Peyer's patch (tissue), 4 donors: ENCODE measurements at places on chromosomes 5 and 9.

- no peak for DNase-seq
Measured at GRCh38 chr5:165723931-165724330, 2218.5 kb downstream of the MAT2B start.

DNA sequence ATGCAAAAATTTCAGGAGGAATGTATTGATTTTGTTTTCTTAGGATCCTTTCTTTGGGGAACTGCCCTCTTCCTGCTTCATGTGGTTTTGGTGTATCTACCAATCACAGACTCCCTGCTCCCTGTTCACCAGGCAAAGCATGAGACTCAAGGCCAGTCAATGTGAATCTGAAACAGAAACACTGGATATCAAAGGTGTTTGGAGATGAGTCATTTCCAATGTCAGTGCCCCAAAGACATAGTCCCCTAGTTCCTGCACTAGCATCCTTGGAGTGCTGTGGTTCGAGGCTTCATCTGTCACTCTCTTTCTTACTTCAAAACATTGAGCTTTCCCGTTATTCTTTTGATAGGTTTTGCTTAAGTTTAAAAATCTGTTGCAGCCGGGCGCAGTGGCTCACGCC lies 8.1 kb downstream of the PPP3R2 start:
- DNase-seq = no peak

DNA sequence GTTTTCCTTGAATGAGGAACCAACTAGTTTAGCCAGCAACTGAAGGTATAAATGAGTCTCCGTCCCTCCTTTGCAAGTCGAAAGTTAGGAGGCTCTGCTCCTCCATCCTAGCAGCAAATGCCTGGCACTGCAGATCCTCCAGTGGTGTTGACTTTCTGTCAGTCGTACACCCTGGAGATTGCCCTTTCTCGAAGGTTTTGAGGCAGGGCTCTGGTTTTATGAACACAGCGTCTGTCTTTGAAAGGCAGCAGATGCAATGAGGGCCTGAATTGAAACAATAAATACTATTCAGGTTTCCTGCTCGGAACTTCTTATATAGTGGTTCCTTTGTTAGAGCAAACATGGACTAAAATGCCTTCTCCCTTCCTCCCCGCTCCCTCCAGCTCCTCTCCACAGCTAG lies 284.0 kb downstream of the TMEM38B start:
- DNase-seq = no peak

DNA sequence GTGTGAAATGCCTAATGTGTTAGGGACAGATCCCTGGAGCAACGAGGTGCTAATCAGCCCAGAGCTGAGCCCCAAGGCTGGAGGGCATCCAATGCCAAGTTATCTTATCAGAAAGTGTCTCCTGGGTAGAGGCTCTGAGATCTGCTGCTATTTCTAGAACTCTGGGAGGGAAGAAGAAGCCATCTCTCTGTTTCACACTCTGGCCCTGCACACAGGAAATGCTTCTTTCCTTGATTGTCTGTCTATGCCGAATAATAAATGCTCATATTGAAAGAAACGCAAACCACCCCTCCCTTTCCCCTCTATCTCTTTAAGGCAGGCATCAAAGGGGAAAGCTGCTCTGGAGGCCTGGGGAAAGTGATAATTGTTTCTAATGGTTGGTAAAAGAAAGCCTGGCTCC lies 166.7 kb downstream of the PAPPA start:
- DNase-seq = no peak

GRCh38 chr5:91910247-91910646 lies 527.1 kb upstream of the ARRDC3 start:
- DNase-seq = no peak

- DNase-seq = no peak
Measured at GRCh38 chr9:6675268-6675667, 29.7 kb upstream of the GLDC start.

DNA sequence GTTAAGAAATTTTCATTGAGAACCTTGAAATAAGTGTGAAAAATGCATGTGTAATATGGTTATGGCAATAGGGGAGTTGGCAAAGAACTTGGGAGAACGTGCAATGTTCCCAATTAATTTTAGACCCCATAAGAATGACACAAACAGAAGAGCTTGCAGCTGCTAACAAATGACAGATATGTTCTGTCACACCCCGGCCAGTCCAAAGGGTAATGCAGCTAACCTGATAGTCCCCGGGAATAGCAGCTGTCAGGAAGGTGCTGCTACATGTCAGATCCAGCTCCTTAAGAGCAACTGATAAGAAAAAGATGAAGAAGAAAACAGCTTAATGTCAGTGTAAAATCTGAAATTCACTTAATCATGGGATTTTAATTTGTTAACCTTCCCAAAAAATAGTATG lies 30.4 kb downstream of the SEMA5A start:
- no peak for DNase-seq

GRCh38 chr9:127570533-127571111 lies 41.5 kb upstream of the STXBP1 start:
- no peak for DNase-seq

DNA sequence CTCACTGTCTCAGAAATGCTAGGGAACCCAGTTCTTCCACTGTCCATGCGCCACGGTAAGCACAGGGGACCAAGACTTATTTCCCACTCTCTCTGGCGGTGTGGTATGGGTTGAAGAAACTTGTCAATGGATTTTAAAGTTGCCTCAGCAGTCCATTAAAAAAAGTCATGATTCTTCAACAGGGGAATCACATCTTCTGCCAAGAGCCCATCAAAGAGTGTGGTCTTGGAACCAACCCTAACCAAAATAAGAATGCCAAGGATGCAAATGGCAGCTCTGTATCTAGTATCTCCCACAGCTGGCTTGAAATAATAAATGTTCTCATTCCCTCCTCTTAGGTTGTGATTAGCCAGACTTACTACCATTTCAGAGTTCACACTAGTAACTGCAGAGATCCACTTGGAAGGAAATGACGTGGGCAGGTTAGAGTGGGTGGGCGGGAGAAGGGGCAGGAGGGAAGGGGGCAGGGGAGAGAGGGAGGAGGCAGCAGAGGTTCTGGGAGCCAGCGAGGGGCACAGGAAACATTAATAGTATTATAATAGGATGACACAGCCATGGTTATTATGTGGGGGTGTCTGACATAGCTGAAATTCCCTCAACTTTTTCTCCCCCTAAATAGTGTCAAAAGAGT lies 17.6 kb downstream of the PTCH1 start:
- DNase-seq = no peak

DNA sequence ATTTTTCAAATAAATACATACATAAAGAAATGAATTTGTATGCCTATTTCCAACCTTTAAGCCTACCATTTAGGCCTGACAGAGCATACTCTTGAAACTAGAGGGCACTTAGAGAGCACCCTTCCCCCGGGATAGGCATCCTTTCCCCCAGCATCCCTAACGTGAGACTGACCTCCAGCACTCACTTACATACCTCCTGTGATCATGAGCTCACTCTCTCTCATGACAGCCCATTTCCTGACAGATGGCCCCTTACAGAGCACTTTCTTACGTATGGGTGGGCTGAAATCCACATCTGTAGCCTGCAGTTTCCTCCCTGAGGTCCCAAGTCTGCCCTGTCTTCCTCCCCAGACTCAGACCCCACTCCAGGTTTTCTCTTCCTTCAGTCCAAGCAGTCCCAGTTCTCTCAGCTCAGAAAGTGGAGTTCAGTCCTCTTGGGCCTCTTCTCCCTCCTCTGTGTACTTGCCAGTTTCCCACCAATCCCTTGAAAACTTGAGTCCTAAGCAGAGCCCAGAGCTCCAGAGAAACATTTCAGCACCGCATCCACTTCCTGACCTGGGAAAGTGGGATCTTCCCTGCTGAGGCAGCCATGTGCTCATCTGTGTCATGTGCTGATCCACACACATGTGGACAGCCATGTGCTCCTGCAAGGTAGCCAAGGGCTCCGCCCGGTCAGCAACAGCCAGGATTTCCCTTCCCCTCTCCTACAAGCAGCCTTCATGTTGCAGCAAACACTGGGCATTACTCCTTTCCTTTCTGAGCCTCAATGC lies 2.2 kb upstream of the CDX1 start:
- peak; percentile 77 for DNase-seq

DNA sequence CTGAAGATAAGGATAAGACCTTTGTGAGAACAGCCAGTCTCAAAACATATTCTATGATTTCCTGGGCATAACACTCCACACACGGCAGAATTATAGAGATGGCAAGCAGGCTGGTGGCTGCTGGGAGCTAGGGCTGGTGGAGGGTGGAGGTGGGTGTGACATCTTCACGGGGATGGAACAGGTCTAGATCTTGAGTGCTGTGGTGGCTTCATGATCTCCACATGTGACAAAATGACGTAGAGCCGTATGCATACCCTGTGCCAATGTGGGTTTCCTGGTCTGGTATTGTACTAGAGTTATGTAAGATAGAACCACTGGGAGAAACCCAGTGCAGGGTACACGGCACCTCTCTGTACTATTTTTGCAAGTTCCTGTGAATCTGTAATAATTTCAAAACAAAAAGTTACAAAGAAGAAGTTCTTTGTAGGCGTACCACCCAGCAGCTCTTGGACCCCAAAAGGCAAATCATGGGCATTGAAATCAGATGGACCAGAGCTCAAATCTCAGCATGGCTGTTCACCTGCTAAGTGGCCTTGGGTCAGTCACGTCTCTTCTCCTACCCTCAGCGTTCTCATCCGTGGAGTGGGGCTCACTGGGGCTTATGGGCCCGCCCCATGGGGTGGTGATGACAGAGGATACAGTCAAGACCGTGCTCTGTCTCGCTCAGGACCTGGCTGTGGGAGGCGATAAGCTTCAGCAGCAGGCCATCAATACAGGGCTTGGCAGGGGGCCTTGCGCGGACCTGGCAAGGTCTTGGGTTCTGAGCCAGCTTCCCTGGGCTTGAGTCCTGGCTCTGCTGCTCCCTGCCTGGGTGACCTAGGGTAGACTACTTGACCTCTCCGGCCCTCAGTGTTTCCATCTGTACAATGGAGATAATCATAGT lies 74.7 kb upstream of the UNC5A start:
- DNase-seq = peak; percentile 30

DNA sequence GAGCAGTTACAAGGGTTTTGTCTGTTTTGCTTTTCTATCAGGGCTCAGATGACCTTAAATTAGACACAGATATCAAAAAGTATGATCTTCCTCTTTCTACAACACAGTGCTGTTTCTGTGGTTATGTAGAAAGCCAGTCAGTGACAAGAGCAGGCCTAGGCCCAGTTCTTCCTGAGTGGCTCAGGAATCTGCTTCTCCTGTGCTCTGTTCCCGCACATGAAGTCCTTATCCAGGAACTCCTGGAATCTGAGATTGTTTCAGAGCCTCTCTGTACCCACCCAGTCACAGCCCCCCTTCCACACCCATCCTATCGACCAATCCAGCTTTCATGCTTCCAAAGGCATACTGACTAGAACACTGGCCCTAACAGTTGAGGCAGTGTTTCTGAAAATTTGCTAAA lies 40.4 kb upstream of the SMU1 start:
- no peak for DNase-seq

DNA sequence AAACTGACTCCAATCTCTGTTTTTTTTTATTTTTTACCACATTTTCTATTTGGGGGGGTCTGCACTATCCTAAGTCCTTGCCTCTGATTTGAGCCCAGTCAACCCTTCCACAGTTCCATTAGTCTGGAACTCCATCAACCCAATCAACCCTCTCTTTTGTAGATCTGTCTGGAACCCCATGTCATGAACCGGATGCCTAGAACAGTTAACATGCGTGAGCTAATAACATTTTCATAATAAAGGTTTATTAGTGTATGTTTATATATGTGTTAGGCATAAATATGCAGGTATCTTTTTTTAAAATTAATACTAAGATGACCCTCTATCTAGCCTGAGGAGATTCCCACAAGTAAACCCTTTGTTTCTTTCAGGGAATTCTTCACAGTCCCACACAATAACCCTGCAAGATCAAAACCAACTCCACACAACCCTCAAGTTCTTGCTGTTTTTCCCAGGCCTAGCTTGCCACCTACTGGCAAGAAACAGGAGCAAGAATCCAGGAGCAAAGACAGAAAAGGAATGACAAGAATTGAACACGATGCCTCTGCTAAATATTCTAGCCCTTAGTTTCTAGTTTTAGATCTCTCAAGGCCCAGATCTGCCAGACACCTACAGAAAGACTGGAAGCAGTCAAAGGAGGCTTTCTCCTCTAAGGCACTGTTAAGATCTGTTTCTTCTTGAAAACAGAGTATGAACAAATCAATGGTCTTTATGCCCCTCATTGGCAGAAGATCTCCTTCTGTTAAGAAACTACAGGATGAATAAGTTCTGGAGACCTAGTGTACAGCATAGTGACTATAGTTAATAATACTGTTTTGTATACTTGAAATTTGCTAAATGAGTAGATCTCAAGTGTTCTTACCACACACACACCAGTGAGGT lies 100.4 kb downstream of the TRIM36 start:
- DNase-seq = no peak

DNA sequence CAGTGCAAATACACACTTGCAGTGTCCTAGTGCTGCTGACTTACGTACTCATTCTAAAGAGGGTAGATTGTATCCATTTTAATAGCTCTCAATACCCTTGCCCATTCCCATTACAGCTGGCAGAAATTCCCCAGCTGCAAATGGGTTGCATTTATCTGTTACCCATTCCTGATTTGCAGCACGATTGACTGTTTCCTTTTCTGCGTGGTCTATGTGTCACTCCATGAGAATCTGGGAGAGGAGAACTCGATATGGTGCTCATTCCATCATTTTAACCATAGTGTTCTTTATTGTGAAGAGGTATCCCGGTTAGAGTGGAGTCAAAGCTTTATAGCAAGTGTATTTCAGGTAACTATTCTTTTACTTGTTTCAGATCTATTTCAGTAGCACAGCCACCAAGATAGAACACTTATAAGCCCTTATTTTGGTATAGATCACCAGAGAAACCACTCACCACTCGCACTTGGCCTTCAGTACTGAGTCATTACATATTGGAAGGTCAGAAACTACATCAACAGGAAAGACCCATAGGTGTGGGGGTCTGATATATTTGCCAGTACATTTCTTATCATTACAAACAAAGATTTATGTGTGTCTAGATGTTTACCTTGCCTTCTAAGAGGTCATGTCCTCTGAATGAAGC lies 139.5 kb downstream of the MUSK start:
- DNase-seq = no peak

DNA sequence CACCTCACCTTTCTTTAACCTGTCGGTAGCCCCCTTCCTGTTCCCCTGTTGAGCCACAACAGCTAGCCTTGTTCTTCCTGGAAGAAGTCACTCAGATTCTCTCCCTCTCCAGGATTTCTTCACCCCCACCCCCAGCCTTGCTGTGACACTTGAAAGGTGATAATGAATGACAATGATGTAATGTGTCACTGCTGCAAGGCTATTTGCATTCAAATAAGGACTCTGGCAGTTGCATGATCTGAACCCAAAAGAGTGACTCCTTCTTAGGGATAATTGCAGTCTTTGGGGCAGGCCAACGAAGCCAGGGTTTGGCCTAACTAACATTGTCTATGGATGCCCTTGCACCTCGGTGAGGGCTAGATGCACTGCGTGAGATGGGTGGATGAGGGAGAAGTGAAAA lies 154.4 kb upstream of the CLINT1 start:
- no peak for DNase-seq

- DNase-seq = no peak
Measured at GRCh38 chr5:52707616-52708015, 80.1 kb upstream of the ITGA1 start.

DNA sequence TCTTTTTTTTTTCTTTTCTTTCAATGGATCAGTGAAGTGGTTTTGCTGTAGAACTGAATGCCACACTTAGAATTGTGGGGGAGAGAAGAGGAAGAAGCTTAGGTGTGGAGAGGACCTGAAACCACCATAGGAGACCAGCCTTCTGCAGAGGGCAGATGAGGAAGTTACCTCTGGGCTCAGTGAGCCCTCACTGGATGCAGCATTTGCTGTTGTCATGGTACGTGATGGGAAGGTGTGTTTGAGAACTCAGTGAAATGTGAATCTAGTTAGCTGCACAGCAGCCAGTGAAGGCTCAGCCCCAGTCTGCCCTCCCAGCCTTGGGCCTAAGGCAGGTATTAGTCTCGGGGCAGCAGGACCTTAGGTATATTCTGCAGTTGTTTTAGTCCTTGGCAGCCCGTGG lies 17.5 kb downstream of the CYFIP2 start:
- DNase-seq = peak; percentile 59
